ENCODE measurements at places on chromosomes 7 and 10.

GRCh38 chr7:63899691-63900393, 98.8 kb upstream of the ZNF722 start:
- peak; percentile 87 for DNase-seq

- no peak for DNase-seq
Measured at GRCh38 chr10:17836942-17837341, 27.8 kb downstream of the MRC1 start.

DNA sequence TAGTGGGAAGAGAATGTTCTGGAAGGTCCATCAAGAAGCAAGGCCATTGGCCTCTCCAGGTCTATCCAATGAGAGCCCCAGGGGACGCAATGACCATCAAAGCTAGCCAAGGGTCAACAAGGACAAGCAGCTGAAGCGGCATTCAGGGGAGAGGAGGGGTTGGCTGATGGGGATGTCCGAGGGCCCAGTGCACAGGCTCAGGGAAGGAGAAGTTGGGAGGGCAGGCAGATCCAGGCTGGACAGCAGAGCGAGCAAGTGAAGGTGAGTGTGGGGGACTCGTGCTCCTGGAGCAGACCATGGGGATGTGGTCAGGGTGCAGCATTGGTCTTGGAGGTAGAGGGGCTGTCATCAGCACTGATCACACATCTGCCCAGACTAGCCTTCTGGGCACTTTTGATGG, 275.4 kb upstream of the TCERG1L start:
- DNase-seq: no peak

DNA sequence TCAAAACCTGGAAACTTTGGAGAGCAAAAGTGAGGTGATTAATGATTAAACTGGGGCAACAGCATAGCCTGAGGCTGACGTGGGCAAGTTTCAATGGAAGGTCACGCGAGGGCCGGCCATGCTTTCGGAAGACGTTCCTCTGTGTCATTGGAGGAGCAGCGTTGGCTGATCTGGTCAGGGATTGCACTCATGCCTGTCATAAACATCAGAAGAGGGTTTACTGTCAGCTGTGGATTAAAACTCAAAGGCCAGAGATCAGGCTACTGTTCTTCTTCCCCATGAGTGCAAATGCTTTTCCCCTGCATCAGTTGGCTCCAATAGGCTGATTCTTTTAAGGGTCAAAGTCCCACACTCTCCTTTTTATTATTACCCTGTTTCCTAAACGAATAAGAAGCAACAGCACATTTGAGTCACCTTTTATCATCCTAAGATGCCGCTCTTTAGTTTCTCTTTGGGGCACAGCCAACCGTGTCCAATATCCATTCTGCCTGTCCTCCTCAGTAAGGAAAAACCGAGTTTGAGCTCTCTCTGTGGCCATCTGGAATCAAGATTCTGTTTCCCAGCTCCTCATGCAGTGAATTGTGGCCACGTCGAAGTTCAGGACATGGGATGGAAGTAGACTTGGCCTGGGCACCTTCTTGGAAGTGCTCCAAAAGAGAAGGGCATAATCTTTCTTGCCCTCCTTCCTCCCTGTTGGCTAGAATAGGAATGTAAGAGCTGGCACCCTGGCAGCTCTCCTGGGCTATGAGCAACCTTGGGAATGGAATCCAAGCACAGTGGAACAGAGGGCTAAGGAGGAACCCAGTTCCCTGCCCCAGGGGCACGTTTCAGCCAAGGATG, 62.5 kb upstream of the INSIG1 start:
- DNase-seq: no peak

DNA sequence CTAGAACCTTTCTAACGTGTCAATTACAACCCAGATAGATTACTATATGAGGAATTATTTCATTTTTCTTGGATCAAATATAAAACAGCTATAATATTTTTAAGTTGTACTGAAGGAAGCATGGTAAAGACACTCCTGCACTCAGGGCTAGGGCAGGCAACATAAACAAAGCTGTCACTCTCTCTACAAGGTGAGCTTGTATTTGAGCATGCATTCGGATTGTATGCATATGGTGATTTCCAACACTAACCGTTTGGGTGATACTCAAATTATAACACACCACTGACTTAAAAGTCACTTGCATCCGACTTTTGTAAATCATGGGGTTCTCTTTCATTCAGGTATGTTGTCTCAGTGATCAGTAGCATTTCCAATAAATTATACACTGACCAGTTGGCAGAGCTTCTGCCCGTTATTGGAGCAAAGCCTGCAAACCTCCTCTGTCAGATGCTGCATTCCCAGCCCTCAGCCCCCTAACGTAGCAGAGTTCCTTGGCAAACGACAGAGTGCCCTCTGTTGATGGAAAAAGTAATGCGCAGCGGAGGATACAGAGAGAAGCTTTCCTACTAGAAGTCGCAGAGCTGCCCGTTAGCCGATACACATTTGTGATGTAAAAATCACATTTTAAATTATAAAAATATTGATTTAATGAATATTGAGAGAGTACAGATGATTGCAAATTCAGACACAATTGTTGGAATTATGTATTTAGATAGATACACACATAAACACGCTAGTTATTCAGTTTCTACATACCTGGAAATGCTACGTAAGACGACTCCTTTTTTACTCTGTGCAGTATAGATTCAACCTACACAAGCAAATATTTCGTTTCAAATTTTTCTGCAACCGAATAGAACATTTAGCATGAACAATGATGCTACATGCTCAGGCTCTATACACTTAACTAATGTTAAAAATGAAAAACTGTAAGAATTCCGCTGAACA, 173.9 kb upstream of the SP4 start:
- DNase-seq: peak; percentile 64

DNA sequence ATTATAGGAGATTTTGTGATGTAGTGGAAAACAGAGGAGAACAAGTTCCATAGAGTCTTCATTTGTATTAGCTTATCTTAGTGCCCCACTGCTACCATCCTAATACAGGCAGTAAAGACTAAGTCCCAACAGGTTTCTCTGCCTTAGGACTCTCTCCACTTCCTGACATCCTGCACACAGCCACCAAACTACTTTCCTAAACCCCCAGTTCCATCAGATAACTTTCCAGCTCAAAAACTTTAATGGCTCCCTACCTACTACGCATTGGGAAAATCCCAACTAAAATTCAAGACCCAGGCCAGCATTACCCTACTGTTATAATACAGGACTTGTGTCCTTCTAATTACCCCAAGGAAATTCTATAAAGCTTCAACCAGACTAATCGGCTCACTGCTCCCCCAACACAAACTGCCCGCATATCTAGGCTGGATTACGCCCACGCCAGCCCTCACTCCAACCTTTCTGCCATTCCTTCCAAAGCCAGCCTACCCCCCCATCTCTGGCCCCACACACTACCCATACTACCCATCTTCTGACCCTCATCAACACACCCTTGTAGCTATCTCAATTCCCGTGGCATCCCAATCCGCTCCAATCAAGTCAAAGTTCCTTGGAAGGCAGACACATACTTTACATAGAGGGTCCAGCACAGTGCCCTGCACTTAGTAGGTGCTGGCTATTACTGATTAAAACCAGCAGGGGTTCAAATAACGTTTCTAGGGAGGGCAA, 1.4 kb downstream of the IDE start:
- no peak for DNase-seq

GRCh38 chr10:55311848-55312635, 511.0 kb upstream of the PCDH15 start:
- DNase-seq: no peak

DNA sequence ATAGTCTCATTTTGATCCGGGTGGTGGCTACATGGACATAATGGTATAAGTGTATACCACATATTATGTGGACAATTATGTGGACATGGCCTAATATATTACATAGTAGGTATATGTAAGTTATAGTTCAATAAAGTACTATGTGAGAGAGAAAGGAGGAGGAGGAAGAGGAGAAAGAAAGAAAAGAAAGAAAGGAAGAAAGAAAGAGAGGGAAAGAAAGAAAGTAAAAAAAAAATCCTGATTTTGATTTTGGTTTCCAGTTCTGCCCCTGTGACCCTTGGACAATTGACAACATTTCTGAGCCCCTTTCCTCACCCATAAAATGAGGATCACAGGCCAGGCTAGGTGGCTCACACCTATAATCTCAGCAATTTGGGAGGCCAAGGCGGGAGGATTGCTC, 42.2 kb upstream of the VCL start:
- no peak for DNase-seq

DNA sequence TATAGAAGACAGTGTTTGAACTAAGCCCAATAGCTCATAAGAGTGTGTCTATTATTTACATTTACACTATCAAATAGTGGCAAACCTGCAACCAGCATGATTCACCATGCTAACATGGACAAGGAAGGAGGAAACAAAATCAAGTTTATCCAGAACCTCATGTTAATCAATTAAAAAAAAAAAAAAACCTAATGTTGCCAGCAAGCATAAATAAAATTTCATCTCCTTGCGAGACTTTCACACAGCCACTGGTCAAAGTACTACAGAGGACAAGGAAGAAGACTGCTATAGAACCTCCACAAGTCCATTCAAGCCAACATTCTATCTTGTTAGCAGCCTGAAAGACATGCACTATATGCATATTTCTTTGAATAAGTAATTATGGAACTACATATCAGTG, 9.7 kb downstream of the TM9SF3 start:
- no peak for DNase-seq

DNA sequence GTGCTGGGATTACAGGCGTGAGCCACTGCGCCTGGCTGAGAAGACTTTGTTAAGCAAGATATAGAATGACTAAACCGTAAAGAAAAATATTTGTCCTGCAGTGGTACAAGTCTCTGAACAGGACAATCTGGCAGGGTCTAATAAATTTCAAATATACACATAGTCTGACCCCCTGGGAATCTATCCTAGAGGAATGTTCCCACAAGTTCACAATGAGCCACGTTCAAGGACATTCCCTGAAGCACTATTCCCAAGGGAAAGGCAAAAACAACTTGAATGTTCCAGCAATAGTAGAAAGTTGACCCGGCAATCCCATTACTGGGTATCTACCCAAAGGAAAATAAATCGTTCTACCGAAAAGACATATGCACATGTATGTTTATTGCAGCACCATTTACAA, 82.0 kb downstream of the HIP1 start:
- no peak for DNase-seq

- DNase-seq: no peak
Measured at GRCh38 chr10:84683980-84684740, 355.8 kb downstream of the CCSER2 start.
